CD8-positive, alpha-beta memory T cell (primary cell): ENCODE measurements at places on chromosomes 12 and 14. TPM values are rescaled to one million over a fixed set of nuclear protein-coding genes. Genes with fewer than 3 reads are reported as not detected.

GRCh38 chr14:61720294-61720661 lies 25.0 kb downstream of the HIF1A start:
- no peak for DNase-seq

DNA sequence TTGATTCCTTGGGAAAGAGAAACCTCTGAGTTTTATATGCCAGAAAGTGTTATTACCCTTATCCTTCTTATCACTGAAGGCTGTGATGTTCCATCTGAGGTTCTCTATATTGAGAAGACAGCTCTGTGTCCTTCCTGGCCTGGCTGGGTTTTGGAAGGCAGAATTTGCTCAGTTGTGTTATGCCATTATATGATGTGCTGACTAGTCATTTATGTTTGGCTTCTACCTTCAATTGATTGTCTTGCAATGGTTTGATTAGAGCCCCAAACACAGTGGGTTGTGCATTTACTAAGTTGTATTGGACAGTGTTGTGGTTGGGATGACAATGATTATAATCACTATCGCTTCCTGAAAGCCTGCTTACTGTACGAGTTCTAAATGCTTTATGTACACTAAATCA lies 265.7 kb downstream of the SNAPC1 start:
- no peak for DNase-seq

GRCh38 chr12:51254536-51254935 lies 15.7 kb downstream of the SMAGP start:
- DNase-seq, result no peak

The ANO4 gene
- not detected for total RNA-seq

DNA sequence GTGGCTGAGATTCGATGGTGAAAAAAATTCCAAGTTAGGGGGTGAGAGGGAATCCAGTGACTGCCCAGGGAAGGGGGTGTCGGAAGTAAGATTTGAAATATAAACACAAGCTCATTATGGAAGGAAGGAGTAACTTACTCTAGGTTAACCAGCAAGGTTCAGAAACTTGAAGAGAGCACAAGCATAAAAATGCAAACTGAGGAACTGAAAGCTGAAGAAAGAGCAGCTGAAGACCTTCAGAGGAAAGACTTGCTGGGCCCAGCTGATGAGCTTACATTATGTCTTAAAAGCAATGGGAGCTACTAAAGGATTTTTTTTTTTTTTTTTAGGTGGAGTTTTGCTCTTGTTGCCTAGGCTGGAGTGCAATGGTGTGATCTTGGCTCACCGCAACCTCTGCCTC lies 189.7 kb upstream of the GRIN2B start:
- no peak for DNase-seq

- no peak for DNase-seq
Observed at GRCh38 chr12:39442831-39443080, 164 bp downstream of the KIF21A start.

GRCh38 chr12:1325666-1326065 lies 268.7 kb downstream of the FBXL14 start:
- DNase-seq, result no peak

DNA sequence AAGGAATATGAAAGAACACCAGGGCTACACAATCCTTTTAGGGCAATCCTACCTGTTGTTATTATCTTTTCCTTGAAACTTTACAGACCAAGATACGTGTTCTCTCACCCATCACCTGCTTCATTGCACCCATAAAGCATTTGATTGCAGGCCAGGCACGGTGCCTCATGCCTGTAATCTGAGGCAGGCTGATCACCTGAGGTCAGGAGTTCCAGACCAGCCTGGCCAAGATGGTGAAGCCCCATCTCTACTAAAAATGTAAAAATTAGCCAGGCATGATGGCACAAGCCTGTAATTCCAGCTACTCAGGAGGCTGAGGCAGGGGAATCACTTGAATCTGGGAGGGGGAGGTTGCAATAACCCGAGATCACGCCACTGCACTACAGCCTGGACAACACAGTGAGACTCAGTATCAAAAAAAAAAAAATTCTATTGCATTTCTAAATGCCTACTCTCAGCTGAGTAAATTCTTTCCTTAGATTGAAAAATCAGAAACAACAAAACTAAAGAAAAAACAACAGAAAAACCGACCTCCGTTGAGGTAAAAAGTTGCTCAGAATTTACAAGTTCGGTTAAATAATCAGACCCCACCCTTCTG lies 183.7 kb upstream of the TMEM132C start:
- no peak for DNase-seq

The SLC25A47 gene
- not detected for total RNA-seq

- no peak for DNase-seq
Observed at GRCh38 chr14:37157987-37158386, 14.4 kb downstream of the SLC25A21 start.

DNA sequence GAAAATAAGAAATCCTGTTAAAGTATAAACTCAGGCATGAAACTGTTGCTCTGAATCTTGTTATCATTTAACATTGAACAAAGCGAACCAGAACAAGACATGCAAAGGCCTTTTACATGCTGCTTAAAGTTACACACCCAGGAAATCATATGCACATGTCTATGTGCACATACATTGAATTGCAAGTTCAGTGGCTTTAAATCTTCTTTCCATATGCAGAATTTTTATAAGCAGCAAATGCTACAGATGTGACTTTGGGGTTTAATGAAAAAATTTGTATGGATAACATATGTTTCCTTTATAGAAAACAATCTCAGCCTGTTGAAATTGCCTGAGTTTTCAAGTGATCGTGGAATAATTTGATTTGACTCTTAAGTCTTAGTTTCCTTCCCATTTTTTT lies 193.9 kb downstream of the AEBP2 start:
- no peak for DNase-seq

The CCDC38 gene
- 0.24 TPM for total RNA-seq
